Globus pallidus (tissue), 1 donor: ENCODE measurements at places on chromosomes 13 and 19.

DNA sequence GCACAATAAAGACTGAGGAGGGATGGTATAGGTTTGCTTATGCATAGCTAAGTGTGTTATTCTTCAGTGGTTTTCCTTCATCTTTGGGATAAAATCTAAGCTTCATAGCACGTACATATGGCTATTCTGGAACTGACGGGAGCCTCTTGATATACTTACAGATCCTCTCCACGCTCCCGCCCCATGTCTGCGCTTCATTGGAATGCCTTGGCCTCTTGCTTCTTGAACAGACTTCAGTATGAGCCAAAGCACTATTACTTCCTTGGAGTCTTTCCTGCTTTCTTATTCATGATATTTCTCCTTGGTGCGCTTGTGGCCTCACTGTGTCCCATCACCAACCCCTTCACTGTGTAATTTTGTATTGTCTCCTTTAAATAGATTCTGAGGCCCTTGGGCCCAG lies 111.1 kb upstream of the RNF113B start:
- no peak for DNase-seq

DNA sequence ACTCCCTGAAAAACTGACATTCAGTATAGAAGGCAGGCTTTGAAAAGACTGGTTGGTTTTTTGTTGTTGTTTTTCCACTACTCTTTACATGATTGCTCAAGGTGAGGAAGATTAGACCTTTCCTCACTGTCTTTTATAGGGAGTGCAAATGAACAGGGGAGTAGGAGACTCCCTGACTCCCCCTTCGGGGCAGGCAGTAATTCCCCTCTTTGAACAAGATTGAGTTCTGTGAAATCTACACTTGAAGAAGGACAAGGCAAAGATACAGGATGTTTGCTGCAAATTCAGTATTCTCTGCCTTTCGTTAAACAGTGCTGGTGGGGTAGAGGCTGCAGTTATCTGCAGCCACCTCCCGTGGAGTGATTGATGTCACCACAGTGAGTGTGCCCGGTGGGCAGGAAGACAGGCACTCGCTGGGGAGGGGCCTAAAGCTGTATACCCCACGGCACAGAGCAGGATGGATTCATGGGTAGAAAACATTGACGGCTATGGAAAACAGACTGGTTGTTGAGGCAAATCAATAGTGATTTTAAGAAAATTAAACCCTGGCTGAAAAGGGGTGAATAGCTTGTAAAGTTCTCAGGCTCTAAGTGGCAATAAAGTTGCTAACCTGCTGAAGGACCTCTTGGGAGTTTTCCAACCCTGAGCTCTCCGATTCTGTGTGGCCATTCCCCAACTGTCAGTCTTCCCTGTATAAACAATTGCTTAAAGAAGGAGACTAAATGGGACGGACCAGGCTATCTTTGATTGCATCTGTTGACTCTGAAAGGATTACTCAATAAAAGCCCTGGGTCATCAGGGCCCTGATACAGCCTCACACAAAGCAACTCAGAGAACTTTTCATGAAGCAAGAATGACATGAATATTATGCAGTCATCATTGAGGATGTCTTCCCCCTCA lies 308.3 kb downstream of the TBC1D4 start:
- DNase-seq: no peak

DNA sequence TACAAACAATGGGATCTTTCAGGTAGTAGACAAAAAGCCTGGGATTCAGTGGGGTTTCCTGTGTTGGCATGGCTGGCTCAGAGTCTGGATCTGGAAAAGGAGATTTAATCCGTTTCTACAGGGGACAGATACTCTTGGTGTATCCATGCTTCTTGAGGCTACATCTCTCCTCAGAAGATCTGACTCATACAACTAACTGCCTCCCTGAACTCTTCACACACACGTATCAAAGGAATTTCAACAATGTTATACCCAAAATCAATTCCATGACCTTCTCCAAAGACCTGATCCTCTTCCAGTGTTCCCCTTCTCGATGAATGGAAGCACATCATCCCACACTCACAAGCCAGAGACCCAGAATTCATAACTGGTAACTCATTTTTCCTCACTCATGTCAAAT lies 435.3 kb upstream of the NBEA start:
- no peak for DNase-seq

GRCh38 chr19:12075538-12076139 lies 11.1 kb downstream of the ZNF844 start:
- no peak for DNase-seq

DNA sequence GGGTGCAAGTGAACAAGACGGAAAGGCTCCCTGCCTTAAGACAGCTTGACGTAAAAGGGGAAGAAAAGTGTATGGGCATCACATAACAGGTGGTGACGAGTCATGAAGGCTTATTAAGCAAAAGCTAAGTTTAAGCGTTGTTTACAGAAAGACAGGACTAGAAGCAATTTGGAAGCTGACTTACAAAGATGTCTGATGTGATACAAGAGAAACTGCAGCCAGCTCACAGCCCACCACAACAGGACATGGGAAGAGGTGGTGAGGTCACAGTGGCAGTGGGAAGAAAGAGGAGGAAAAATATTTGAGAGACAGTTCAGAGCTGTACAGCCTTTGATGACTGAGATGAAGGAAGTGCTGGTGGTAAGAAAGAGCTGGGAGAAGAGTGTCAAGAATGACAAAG lies 181.6 kb downstream of the KLF12 start:
- DNase-seq: no peak

DNA sequence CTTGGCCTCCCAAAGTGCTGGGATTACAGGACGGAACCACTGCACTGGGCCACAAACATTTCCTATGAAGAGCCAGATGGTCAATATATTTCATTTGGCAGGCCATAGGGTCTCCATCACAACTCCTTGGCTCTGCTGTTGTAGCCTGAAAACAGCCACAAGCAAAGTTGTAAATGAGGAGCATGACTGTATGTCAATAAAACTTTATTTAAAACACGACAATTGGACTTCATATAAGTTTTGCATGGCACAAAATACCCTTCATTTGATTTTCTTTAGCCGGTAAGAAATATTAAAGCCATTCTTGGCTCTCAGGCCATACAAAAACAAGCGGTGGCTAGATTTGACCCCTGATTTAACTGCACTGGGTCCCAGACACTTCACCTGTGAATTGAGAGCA lies 3.1 kb upstream of the FPR1 start:
- DNase-seq: no peak

DNA sequence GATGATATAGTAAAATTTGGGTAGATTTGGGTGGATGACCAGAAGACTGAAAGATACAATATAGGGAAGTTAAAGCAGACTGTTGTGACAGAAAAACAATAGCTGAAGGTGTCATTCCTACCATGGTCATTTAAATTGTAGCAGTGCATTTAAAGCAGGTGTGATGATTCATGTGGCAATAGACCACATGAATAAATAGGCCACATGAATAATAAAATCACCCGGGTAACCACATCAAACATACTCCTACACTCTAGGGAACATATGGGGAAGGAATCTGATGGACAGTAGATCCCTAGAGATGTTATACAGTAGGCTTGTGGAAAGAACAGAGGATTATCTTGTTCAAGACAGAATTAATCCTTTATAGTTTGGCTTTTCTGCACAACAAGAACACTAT lies 392.6 kb downstream of the SLITRK5 start:
- no peak for DNase-seq
